Gastroesophageal sphincter (tissue), 4 donors: ENCODE measurements at places on chromosomes 1 and 21.

GRCh38 chr1:78980511-78980910, 26.0 kb downstream of the ADGRL4 start:
- H3K4me3 ChIP-seq, result no peak overlapping the region
- H3K27me3 ChIP-seq, result no peaks in the 10 kb centered on the region
- H3K27ac ChIP-seq, result no peak overlapping the region
- H3K36me3 ChIP-seq, result no peaks in the 10 kb centered on the region

DNA sequence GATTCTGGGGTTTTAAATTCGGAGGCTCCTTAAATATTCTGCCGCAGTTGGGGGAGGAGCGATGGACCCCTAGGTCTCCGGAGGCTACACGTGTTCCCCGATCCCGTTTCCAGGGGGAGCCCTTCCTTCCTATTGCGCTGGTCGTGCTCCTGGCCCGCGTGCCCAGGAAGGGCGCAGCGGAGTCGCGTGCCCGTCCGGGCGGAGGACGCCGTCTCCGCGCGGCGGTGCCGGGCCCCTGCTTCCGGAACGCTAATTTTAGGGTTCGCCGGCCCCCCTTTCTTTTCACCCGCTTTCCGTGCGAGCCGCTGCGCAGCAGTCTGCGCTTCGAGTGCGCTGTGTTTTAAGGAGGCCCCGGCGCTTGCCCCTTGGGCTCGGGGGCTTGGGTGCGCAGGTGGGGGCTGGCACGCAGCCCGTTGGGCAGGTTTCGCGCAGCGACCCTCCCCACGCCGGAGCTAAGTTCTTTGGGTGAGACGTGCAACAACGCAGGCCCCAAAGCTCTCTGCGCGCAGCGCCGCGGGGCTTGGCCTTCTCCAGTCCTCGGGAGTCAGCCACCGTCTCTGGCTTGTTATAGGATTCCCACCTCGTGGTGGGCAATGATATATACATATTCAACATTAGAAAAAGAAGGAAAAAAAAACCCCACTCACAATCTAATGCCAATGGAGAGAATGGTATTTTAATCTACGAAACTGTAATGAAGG, 43.5 kb upstream of the DNAJC6 start:
- peak overlapping the region; percentile 42 for H3K27ac ChIP-seq
- peak; percentile 51 for ATAC-seq
- peak overlapping the region; percentile 62 for H3K4me3 ChIP-seq
- peaks cover 13% of the 10 kb centered on the region for H3K27me3 ChIP-seq

DNA sequence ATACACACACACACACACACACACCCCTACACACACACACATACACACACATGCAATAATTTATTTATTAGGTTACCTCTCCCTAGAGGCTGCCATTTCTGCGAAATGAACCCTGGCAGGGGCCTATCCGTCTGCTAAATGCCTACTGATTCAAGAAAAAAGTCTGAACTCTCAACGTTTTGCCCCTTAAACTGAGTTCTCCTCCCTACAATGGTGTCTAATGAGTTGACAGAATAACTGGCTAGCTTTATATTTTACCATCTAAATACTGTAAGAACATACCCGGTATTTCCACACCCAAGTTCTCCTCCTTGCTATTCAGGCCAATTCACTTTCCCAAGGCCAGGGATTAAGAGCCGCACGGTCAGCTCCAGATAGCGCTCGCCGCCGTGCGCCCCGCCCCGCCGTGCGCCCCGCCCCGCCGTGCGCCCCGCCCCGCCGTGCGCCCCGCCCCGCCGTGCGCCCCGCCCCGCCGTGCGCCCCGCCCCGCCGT, 339 bp upstream of the RNPC3 start:
- H3K27me3 ChIP-seq, result no peaks in the 10 kb centered on the region
- no peaks in the 10 kb centered on the region for H3K36me3 ChIP-seq
- peaks cover 45% of the 10 kb centered on the region for H3K4me1 ChIP-seq
- no peak overlapping the region for H3K27ac ChIP-seq
- ATAC-seq, result peak; percentile 87

GRCh38 chr1:33175865-33176264, 6.0 kb downstream of the TRIM62 start:
- H3K36me3 ChIP-seq, result no peaks in the 10 kb centered on the region
- peaks cover 18% of the 10 kb centered on the region for H3K4me1 ChIP-seq
- no peak for ATAC-seq
- no peak overlapping the region for H3K4me3 ChIP-seq
- no peaks in the 10 kb centered on the region for H3K27me3 ChIP-seq

DNA sequence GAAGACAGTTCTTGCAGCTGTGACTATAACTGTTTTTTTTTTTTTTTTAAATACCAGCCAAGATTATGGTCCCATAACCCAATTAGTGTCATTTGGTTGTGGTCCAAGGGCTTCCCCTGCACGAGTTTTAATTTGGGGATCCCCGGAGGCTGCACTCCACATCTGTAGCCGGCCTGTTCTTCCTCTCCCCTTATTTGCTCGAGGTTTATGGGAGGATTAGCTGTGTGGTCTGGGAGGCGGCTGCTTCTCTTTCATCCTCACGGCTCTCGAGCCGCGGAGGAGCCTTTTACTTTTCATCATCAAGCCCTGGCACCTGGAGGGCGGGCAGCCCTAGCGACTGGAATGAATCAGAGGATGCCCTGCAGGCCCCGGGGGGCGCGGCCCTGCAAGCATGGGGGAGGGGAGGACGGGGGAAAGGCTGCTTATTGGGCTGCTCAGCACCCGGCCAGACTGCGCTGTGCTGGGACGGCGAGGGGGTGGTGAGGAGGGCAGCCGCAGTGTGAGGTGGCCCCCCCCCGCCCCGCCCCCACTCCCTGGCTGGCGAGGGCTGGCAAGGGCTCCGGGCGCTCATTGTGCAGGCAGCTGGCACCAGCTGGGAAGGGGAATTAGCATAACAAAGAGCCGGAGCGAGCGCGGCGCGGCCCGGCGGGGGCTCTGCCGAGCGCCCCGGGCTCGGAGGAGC, 18.5 kb downstream of the SERTAD4 start:
- peak; percentile 64 for ATAC-seq
- H3K4me3 ChIP-seq, result peak overlapping the region; percentile 64
- no peaks in the 10 kb centered on the region for H3K27me3 ChIP-seq
- H3K36me3 ChIP-seq, result no peaks in the 10 kb centered on the region
- H3K4me1 ChIP-seq, result peaks cover 4% of the 10 kb centered on the region
- H3K27ac ChIP-seq, result no peak overlapping the region
